ENCODE measurements at places on chromosomes 12 and 14. TPM values are rescaled to one million over a fixed set of nuclear protein-coding genes. Genes with fewer than 3 reads are reported as not detected.

The SLC6A13 gene
- 0.49 TPM for total RNA-seq

The KRT72 gene
- total RNA-seq, result 1.3 TPM

DNA sequence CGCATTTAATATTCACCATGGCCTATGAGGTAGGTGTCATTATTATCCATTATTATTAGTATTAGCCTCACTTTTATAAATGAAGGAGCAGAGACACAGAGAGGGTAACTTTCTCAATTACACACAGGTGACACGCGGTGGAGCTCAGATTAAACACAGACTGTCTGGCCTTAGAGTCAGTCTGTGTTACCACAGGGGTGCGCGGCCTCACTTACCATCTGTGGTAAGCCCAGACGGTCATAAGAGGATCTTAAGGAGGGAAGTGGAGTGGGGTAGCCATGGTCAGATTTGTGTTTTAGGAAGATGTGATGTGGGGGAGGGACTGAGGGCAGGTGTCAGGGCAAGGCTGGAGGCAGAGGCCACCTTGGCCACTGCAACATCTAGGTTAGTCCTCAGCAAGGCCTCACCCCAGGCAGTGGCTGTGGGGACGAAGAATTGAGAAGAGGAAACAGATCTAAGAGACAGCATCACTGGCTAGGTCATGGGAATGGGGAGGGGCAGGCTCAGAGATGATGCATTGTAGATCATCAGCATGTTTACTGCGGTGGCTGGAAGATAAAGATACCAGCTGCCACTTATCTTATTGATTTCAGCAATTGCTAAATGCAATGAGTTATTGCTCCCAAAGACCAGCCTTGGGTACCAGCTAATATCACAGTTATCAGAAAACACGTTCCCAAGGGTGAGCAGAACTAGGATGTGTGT is 67.1 kb downstream of the SERPINA3 start:
- no peak for DNase-seq
- no peaks in the 10 kb centered on the region for H3K4me1 ChIP-seq
- H3K27ac ChIP-seq, result no peak overlapping the region
- H3K36me3 ChIP-seq, result no peaks in the 10 kb centered on the region
- H3K4me3 ChIP-seq, result no peak overlapping the region
- H3K27me3 ChIP-seq, result no peaks in the 10 kb centered on the region

The INSM2 gene
- total RNA-seq, result not detected

The ARHGDIB gene
- 1,263 TPM for total RNA-seq

GRCh38 chr12:65854629-65855028 is 30.3 kb downstream of the HMGA2 start:
- H3K27me3 ChIP-seq, result no peaks in the 10 kb centered on the region
- DNase-seq, result no peak
- no peak overlapping the region for H3K27ac ChIP-seq
- no peaks in the 10 kb centered on the region for H3K36me3 ChIP-seq

The RARG gene
- total RNA-seq, result 16.8 TPM

All from CD4-positive, CD25-positive, alpha-beta regulatory T cell (primary cell).